ENCODE measurements at places on chromosomes 1 and 21.

GRCh38 chr1:24905355-24905978 lies 24.6 kb downstream of the RUNX3 start:
- DNase-seq, result no peak

- peak; percentile 88 for DNase-seq
These were observed 5.0 kb downstream of the PRELP start for GRCh38 chr1:203480525-203481084.

- no peak for DNase-seq
These were observed 160.5 kb upstream of the CACYBP start for GRCh38 chr1:174839211-174839610.

DNA sequence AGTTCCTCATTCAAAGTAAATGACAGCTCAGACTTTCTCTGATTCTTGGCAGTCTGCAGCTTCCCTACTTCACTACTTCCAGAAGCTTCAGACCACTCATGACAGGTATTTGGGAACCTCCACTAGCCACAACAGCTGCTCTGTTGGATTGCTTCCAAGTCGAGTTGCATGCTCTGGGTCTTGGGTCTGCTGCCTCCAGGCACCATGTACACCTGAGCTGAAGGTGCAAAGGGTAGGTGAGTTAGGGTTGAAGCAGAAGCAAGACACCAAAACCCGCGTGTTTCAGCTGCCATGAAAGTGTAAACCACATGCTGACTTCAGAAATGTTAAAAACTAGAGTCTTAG lies 62.7 kb downstream of the ZNF684 start:
- no peak for DNase-seq

GRCh38 chr1:82565546-82565945 lies 764.8 kb downstream of the ADGRL2 start:
- DNase-seq, result peak; percentile 24

DNA sequence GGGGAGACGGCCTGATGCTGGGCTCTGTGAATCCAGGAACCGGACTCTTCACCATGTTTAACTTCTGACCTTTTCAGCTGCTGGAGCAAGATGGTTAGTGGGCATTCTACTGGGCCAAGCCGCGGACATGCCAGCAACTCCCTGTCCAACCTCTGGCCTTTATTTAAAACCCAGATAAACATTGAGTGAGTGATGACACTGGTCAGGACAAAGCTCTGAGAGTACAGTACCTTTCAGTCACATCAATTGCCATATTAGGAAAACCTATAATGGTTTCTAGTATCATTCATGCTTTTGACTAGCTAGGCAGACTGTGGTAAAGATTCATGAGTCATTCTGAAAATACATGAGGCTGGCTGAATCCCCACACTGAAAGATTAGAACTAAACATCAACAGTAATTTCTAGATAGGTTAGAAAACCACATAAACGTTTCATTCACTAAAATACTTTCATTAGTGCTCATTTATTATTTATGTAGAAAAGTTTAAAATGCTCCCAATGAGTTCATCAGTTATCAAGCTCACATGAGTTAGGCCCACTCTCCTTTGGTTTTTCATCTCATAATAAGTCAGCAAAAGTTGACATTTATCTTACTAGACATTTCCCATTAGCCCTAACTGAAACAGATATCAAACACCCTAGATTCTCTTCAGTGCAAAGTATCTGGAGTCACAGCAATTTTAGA lies 7.1 kb upstream of the ACTA1 start:
- peak; percentile 45 for DNase-seq

DNA sequence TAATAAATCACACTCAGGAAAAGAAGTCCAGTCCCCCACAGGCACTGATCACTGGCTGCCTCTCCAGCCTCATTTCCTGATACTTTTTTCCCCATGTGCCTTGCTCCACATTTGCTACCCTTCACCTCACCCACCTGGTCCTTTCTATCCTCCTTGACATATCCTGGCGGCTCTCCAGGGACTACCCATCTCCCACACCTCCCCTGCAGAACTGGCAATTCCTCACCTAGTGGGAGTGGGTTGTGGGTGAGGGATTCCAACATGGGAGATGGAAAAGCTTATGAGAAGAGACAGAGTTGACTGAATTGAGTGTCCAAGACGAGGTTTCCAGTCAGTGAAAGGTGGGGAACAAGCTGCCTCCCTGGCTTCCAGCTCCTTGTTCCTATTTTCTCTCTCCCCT lies 69.6 kb downstream of the FCRL5 start:
- no peak for DNase-seq

DNA sequence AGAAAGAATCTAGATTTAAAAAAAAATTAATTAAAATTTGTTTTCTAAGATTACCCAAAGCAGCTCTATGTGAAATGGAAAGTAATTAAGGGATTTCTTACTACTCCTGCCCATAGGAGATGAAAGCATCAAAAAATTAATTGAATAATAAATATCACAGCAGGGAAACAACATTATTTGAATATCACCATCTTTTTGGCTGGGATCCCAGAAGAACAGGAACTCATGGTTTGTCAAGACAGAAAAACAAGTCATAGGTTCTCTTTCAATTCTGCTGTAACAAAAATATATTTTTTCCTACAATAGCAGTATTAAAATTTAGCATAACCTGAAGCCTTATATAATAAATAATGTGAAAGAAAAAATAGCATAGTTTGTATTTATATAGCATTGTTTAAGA lies 1713.4 kb downstream of the NCAM2 start:
- no peak for DNase-seq

DNA sequence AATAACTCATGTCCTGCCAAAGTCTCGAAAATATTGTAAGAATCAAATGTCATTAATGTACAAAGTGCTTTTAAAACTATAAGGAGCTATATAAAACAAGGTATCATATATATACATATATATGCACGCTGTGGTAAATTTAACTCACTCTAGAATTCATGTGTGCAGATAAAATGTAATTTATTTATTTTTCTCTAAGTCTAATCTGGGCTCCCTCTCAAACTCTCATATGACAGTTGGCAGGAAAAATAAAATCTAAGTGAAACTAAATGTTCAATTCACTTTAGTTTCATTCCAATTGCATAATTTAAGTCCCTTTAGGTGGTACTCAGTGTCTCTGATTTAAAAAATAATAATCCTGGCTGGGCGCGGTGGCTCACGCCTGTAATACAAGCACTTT lies 372.0 kb upstream of the DAB1 start:
- DNase-seq, result no peak

DNA sequence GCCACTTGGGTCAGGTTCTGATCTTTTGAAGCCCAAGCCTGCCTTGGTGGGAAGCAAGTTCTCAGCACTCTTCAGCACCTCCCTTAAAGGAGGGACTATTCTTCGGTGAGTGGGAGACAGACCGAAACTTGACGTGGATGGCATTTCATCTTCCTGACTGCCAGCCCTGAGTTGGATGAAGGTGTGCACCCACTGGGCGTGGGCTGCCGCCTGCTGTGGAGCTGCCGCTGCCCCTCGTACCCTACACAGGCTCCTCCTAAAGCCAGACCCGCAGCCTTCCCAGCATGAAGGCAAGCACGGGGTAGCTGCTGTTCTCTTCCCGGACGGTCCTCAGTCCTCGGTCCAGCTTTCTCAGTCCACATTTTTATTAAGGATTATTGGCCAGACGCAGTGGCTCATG lies 84.2 kb downstream of the SLC66A1 start:
- no peak for DNase-seq

GRCh38 chr1:225820522-225821120 lies 10.7 kb downstream of the EPHX1 start:
- no peak for DNase-seq

- DNase-seq, result no peak
These were observed 3.8 kb downstream of the LAMC1 start for GRCh38 chr1:183027031-183027430.

- no peak for DNase-seq
These were observed 341.2 kb downstream of the NPHP4 start for GRCh38 chr1:5651027-5651410.

GRCh38 chr1:54227891-54228310 lies 27.9 kb downstream of the MRPL37 start:
- no peak for DNase-seq

DNA sequence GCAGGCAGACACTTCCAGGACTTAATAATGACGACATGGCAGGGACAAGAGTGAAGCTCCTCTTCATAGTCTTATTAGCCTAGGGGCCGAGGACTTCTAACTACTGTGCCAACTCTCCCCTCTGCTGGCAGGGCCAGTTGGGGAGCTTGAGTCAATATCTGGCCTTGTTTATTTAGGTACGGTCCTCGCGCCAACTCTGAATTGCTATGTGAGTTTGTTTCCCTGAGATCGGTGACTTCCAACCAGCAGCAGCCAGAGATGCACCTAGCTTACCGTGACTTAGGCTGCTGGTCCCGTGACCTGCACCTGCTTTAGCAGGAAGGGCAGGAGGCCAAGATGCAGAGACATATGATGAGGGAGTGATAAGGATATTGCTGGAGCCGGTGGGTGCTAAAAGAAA lies 451.1 kb downstream of the PCP4 start:
- no peak for DNase-seq

DNA sequence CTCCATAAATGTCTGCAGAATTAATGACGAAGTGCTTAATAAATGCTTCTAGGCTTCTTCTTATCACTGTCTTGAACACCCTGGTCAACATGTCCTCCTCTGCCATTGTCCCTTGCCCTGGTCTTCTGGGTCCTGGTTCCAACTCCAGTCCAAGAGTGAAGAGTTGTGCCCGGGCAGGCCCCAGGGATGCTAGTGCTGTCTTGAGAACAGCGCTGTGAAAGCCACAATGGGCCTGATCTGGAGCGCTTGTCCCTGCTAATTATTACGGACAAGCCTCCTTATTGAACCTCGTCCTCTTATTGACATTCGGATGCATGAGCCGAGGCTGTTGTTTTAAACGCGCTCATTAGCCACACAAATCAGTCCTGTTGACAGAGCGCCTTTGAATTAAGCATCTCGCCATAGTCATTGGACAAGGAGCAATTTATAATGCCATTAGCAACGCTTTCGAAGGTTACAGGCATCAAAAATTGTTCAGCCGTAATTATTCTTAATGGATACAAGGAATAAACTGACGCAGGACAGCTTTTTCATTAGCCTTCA lies 211.6 kb upstream of the POU3F1 start:
- DNase-seq, result no peak

DNA sequence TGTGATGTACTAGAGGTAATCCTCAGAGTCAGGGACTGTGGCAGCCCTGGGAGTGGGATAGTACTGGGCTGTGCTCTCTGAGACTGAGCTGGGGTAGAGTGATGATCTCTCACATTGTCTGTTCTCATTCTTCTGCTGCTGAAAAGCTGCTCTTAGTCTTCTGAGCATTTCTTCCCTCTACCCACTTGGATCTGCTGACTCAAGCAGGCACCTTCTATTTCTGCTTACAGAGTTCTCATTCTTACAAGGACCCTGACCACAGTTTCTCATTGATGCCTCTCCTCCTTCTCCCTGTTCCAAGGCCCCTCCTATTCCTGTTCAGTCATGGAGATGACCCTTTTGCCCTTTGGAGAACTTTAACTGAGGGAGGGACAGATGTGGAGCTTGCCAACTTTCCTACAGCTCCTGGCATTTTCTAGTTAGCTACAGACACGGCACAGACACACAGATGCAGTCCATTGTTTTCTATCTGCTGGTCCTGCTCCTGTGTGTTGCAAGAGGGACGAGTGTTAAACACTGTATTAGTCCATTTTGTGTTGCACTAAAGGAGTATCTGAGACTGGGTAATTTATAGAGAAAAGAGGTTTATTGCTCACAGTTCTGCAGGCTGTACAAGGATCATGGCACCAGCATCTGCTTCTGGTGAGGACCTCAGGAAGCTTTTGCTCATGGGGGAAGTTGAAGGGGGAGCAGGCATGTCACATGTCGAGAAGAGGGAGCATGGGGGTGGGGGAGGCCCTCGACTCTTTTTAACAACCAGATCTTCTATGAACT lies 12.3 kb downstream of the MAPKAPK2 start:
- DNase-seq, result no peak

DNA sequence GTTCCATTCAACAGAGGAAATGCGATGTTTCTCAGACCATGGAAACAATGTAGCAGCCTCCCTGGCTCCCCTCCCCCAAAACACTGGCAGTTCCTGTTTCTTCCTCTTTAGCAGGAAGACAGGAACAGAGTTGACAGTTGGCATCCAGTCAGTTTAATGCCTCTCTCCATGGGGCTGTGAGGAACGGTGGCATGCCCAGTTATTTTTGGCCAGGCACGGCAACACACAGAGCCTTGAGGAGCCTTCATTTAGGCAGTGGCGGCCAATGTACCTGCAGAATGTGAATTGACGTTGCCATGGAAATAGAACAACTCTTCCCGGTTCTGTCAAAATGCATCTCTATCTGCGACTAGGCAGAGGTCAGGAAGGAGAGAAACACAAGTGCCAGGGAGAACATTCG lies 330.6 kb downstream of the DSCAM start:
- no peak for DNase-seq

DNA sequence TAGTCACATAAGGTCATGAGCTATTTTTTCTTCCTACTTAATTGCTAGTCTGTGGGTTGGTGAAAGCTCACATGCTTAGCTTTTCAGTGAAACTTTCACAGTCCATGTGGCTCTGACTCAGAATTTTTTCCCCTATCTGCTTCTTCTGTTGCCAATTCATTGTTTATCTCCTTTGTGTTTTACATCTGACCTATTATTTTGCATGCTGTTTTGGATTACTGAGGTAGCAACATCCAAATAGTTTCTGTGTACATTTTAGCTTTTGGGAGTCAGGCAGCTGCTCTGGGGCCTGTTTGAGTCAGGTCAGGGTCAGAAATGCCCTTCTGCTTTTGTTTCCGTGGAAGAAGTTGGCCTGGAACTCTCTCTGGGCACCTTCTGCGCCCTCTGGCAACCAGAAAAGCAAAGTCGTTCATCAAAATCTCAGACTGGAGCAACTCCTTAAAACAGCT lies 40.0 kb downstream of the ROR1 start:
- DNase-seq, result no peak

GRCh38 chr21:37273440-37273839 lies 6.3 kb upstream of the VPS26C start:
- no peak for DNase-seq

GRCh38 chr21:24594082-24594481 lies 1013.2 kb downstream of the MRPL39 start:
- DNase-seq, result no peak

- no peak for DNase-seq
These were observed 7.0 kb downstream of the TNFRSF18 start for GRCh38 chr1:1199141-1199960.

GRCh38 chr1:43422995-43423671 lies 30.6 kb downstream of the HYI start:
- DNase-seq, result no peak

- no peak for DNase-seq
These were observed 12.8 kb upstream of the RGS16 start for GRCh38 chr1:182617014-182617429.

- DNase-seq, result no peak
These were observed 282.9 kb downstream of the PTPRU start for GRCh38 chr1:29519108-29519787.

- no peak for DNase-seq
These were observed 31.7 kb upstream of the ADARB1 start for GRCh38 chr21:45042664-45043161.

Data from AG04449 (cell line).